Caudate nucleus (tissue), 63 donors: ENCODE measurements at places on chromosomes 1 and 21.
A peak's percentile ranks its signal among the peaks of the same experiment; 100 is the strongest.

DNA sequence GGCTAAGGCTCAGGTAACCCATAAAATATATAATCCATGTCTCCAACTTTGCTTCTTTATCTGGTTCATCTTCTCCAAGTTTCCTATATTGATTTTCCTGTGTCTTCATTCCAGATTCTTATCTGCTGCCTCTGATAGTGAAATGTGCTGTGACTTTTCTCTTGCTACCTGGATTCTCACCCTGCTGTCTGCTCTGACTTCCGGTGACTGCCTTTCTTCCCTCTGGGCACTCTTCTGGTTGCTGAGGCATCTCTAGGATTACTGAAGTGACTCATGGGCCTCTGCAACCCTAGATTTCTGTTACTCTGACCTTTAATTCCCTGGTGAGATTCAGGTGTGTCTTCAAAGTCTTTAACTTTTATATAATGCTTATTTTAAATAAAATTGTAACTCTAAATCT, 46.9 kb downstream of the GIPC2 start:
- DNase-seq: no peak

GRCh38 chr1:8023995-8024313, 2.2 kb downstream of the ERRFI1 start:
- no peak for DNase-seq

DNA sequence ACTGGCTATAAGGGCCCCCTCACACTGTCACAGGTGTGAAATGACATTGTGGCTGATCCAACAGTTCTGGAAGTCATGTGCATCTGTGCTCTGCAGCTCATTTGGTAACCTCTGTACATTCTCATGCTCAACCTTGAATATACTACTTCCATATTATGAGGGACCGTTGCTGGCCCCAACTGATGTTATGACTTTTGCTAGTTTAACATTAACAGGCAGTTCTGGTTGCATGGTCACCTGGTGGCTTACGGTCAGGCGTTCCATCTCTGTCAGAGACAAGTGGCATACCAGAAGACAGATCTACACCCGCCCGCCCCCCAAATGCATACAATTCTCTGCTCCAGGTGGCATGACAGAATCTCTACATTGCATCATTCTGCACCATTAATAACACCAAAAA, 6.0 kb upstream of the DIP2A start:
- no peak for DNase-seq

- no peak for DNase-seq
Observed at GRCh38 chr1:246599315-246599714, 33.1 kb downstream of the CNST start.

DNA sequence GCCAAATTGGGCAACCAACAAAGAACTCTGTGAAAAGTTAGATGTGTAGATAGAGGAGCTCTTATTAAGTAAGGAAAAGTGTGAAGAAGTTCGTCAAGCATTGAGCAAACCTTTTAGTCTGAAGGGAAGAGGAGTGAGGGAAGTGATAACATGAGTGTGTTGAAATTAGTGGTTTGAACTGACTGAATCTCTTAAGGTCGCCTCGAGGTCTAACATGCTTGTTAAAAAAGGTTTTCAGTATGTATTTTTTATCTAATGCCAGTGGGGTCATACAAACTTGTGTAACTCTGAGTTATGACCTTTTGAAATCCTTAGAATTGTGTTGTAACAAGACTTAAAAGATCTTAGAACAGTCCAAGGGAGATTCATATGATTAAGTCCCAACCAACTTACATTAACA, 34.1 kb downstream of the SOAT1 start:
- no peak for DNase-seq

GRCh38 chr1:68111519-68112436, 61.4 kb upstream of the DIRAS3 start:
- peak; percentile 64 for DNase-seq

GRCh38 chr1:91712981-91713841, 172.7 kb downstream of the TGFBR3 start:
- DNase-seq: no peak

- no peak for DNase-seq
Observed at GRCh38 chr1:26721669-26722355, 26.0 kb downstream of the ARID1A start.

- no peak for DNase-seq
Observed at GRCh38 chr1:93056214-93056613, 22.9 kb upstream of the MTF2 start.

GRCh38 chr1:211114446-211114845, 19.5 kb downstream of the KCNH1 start:
- DNase-seq: no peak
